ENCODE measurements at places on chromosomes 12 and 14.

DNA sequence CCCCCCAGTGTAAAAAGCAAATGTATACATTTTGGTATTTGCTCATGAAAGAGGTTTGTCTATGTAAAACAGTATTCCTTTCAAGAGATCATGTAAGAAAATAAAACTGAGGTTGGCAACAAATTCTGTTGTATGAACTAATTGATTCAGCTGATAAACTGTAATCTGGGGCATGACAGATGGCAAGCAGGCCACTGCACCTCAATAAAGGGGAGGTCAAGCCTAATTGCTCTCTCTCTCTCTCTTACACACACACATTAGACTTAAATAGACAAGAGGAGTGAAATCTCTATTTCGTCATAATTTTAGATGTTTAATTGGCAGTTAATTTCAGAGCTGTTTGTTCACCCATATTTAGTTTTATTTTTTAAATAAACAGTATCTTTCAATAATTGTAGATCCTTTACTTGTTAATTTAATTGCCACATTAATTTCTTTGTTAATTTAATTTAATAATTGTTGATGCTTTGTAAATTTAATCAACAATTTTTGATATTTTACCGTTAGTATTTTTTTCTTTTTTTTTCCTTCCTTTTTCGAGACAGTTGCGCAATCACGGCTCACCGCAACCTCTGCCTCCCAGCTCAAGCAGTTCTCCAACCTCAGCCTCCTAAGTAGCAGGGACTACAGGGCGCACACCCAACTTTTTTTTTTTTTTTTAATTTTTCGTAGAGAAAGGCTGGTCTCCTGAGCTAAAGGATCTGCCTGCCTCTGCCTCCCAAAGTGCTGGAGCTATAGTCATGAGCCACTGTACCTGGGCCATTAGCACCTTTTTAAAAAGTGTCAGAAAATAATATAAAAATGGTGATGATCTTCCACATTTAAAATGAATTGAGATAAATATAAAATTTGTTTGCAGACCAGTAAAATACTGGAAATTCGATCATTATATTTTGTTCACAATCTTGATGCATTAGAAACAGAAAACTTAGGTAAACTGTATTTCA, 577.7 kb downstream of the SLC16A7 start:
- no peak for DNase-seq

GRCh38 chr12:107243341-107243740, 150.0 kb upstream of the CRY1 start:
- peak; percentile 98 for DNase-seq

- no peak for DNase-seq
These were observed 18.4 kb downstream of the GSG1 start for GRCh38 chr12:13084898-13085640.

DNA sequence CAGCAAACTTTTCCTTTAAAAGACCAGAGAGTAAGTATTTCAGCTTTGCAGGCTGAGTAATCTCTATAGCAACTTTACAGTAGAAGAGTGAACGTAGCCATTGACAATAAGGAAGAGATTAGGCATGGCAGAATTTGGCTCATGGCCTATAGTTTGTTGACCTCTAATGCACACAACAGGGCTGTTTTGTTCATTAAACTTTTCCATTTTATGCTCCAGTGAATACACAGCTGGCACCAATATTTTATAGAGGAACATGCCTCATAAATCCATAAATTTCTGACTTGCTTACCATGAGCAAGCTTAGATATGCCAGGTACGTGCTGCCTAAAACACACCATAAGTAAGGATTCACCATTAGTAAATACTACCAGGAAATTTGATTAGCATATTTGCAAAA, 609.0 kb upstream of the STXBP6 start:
- no peak for DNase-seq

DNA sequence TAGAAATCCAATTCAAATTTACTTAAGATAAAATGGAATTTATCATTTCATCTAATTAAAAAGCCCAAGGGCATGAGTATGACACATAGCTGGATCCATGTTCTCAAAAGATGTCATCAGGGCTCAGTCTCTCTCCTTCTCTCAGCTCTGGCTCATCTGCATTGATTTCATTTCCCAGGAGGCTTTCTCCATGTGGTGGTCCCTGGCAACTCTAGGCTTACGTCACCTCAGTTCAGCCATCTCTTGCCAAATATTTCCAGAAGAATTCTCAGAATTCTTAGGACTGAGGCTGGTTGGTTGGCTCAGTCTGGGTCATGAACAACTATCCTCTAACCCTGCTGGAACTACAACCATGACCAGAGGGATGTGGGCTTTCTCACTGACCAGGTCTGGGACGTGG, 65.3 kb downstream of the FOS start:
- no peak for DNase-seq

- DNase-seq: no peak
These were observed 13.7 kb downstream of the RMST start for GRCh38 chr12:97476255-97476654.

- DNase-seq: no peak
These were observed 74.9 kb downstream of the NOVA1 start for GRCh38 chr14:26522967-26523366.

GRCh38 chr14:70934502-70935134, 27.4 kb downstream of the PCNX1 start:
- DNase-seq: no peak

- no peak for DNase-seq
These were observed 531.1 kb downstream of the NRXN3 start for GRCh38 chr14:78701246-78701645.

- DNase-seq: no peak
These were observed 30.1 kb upstream of the RESF1 start for GRCh38 chr12:31929027-31929526.

GRCh38 chr14:84806622-84807021, 723.3 kb upstream of the FLRT2 start:
- DNase-seq: no peak

GRCh38 chr14:100802766-100803165, 23.2 kb upstream of the MEG3 start:
- no peak for DNase-seq

DNA sequence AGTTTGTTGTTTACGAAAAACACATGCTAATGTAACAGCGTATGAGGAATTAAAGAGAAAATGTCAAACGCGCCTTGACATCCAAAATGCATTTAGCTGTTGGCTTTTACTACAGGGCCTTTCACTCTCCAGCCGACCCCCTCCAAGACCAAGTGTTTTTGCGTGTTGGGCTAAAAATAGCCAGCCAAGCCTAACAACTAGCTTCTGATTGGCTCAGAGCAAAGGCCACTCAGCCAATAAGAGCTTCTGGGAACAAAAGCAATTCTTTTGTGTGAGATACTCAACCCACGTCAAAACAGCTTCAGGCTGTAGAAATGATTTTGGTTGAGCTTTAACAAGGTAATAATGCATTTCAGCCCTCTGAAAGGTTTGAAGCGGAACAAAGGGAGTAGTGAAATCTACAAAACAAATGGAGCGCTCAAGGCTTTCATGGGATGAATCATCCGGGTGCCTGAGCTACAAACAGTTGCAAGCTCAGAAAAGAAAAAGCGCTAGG, 198.7 kb upstream of the DCN start:
- DNase-seq: no peak

DNA sequence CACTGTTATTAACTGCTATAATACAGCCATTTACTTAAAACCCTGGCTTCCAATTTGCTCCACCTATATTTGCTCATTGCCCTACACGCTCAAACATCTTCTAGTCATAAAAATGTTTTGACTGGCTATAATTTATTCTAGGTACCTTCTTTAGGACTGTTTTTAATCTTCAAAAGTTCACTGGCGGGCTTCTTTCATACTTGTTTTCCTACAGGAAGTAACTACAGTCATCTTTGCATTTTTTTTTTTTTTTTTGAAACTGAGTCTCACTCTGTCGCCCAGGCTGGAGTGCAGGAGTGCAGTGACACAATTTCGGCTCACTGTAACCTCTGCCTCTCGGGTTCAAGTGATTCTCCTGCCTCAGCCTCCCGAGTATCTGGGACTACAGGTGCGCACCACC, 32.5 kb downstream of the MPHOSPH9 start:
- DNase-seq: no peak

DNA sequence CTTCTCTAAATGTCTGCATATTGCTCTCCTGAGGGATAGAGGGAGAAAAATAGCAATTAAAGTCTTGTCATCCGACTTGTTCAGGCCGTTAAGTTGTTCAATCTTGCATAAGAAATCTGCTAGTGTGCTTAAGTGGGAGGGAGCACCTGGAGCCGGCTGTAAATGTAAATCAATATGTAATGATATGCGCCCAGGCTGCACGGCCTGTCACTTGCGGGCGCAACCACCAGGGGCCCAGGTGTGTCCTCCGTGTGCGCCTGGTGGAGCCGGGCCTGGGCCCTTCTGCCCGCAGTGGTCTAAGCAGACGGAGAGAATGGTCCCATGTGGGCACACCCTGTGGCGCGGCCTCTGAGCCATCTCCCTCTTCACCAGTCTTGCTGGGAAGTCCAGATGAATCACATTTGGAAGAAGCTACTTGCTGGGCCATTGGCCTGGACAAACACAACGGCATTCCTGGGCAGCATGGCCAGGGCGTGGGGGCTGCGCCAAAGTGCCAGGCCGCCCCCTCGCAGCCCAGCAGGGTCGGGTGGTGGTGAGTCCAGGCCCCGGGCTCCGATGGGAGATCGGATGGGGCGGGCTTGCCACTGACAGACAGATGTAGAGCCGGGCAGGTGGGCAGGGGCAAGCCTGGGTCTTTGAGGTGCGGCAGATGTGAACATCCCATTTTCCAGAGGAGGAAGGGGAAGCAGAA, 193.3 kb upstream of the C14orf180 start:
- peak; percentile 45 for DNase-seq

- DNase-seq: no peak
These were observed 116.5 kb downstream of the METTL25 start for GRCh38 chr12:82474798-82475184.

DNA sequence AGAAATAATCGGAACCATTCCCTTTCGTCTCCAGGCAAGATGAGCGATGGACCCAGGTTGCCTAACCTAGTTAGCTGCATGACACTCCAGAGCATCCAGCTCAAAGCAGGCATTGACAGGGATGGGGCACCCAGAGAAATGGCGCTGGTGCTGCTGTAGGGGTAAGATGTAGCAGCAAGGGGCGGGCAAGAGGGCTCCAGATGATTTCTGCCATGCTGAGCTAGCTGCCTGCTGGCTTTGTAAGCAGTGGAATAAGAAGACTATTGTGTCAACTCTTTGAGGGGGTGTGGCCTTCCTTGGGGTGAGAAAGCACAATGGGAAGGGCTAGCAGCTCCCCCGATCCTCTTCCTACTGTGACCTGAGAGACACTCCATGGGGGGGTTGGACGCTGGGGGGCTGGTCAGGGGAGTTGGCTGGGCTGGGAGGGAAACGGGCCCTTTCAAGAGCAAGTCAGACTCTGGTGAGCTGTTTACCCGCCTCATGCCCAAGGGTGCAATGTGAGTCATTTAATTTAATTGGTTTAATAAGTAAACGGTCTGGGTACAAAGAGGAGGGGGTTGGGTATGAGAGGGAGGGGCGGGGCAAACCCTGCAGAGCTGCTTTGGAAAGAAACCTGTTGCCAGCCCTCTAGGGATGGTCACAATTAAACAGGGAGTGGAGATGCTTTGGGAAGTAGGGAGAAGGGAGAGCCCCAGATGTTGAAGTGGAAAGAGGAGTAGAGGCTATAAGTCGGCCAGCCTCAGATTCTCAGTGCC, 50.5 kb downstream of the B4GALNT3 start:
- peak; percentile 90 for DNase-seq

- DNase-seq: no peak
These were observed 25.4 kb downstream of the FAM222A start for GRCh38 chr12:109738878-109739665.

GRCh38 chr12:25705261-25705660, 152.2 kb upstream of the LMNTD1 start:
- no peak for DNase-seq

DNA sequence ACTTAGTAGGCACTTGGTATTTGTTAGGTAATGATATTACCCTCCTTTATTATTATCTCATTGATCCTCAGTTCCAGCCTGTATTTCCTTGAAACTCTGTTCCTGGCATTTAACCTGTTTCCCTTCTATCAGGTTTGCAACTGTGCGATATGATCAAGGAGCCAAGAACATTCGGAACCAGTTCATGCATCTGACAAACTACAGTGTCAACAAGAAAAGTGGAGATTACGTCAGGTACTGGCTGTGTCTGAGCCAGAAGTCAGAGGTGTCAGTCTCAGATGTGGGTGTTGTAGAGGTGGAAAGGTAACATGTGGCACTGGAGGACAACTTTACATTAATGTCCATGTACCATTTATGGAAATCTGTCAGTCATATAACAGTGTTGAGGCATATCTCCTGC, 56.7 kb downstream of the TTLL5 start:
- no peak for DNase-seq

GRCh38 chr12:48422060-48422459, 50.3 kb upstream of the ANP32D start:
- no peak for DNase-seq

DNA sequence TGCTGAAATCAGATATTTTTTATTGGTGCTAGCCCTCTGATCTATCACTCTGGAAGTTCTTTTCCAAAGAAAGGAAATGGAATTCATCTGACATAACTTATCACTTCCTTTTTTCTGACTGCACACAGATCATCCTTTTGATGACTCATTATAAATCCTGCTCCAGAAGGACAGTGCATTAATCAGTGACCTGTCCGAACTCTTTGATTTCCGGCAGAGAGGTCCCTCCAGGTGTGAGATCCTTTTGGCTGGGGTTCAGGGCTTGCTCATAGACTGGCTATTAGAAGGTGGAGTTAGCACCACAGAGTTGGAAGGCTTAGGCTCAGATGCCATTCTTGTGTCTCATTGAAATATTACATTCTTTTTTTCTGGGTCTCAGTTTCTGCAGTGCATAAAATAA, 328.2 kb downstream of the ZFP36L1 start:
- DNase-seq: no peak

GRCh38 chr14:71536927-71537772, 395.1 kb upstream of the RGS6 start:
- DNase-seq: no peak

DNA sequence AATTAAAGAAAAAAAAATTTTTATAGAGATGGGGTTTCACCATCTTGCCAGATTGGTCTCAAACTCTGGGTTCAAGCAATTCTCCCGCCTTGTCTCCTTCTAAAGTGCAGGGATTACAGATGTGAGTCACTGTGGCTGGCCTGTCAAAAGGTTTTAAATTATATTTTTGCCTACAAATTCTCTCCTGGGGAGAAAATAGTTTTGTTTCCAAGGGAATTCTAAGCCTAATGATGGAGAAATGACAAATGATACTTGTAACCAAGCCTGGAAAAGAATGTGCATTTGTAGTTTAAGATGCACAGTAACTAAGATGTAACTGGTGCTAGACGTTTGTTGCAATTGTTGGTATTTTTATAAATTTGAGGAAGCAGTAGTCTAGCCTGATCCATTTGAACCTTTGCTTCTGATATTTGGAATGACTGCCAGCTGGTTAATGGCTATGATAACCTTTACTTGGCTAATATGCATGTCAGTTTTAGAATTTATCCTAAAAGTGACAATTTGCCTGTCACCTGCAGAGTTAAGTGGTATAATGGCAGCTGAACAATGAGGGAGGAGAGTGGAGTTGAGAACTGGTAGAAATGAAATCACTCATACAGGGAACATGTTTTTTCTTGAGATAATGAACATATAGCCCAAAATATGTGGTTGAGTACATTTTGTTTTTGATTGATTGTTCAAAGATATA, 148.0 kb downstream of the FUT8 start:
- DNase-seq: peak; percentile 44

All from COR-L47 (cell line).